GDM1 (cell line): ENCODE measurements at places on chromosomes 1 and 21.
A peak's percentile ranks its signal among the peaks of the same experiment; 100 is the strongest.

GRCh38 chr1:227869279-227869842 lies 53.9 kb downstream of the PRSS38 start:
- DNase-seq: peak; percentile 60

- no peak for DNase-seq
Observed at GRCh38 chr1:13751458-13751871, 51.5 kb downstream of the PRDM2 start.

DNA sequence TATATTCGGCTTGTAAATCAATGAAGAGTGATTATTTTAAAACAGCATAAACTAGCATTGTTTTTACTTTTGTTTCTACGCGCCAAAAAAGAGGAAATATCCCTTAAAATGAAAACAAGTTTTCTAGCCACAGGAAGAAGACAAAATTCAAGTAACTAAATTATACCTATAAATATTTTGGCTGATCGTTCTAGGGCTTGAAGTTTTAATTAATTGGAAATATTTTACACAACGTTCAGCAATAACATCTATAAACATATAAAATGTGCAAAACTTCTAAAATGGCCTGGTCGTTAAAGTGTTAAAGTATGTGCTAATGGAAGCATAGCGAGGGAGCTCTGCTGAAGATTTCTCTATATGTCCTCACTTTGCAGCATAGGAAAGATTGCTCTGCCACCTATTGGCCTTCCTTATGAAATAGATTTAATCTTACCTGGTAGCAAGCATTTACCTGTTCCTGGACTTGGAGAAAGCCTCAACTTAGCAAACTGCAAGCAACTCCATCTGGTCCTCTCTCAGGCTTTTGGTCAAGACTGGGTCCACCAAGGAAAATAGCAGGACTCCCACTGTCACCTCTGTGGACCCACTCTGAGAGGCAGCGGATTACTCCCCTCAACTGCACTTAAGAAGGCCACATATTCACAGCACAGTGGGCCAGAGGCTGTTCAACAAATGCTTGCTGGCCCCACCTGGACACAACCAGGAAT lies 351.3 kb upstream of the RUNX1 start:
- peak; percentile 62 for DNase-seq

- DNase-seq: no peak
Observed at GRCh38 chr1:54335755-54336108, 70.5 kb downstream of the SSBP3 start.

- no peak for DNase-seq
Observed at GRCh38 chr1:215637041-215637573, 70.0 kb downstream of the KCTD3 start.
